ENCODE measurements at places on chromosomes 5 and 9.
A peak's percentile ranks its signal among the peaks of the same experiment; 100 is the strongest.

DNA sequence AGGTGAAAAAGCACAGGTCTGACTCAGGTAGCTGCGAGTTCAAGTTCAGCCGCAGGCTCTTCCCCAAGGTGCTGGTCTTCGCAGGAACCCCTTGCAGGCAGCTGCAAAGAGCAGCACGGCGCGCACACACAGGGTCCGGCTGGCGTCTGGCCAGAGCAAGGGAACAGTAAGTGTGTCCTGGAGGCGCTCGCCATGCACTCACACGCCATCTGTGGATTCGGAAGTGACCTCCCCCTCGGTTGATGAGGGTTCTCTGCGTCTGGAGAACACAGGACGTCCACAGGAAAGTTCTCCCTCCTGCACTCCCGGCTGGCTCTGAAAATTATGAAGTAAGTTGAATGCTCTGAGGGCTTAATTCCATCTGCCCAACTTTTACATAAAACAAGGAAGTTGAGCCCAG, 14.0 kb upstream of the EGFL7 start:
- peak; percentile 23 for DNase-seq

DNA sequence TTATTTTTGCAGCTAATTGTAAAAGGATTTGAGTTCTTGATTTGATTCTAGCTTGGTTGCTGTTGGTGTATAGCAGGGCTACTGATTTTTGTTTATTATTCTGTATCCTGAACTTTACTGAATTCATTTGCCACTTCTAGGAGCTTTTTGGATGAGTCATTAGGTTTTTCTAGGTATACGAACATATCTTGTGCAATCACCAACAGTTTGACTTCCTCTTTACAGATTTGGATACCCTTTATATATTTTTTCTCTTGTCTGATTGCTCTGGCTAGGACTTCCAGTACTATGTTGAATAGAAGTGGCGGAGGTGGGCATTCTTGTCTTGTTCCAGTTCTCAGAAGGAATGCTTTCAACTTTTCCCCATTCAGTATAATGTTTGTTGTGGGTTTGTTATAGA, 210.8 kb downstream of the FGF10 start:
- no peak for DNase-seq

DNA sequence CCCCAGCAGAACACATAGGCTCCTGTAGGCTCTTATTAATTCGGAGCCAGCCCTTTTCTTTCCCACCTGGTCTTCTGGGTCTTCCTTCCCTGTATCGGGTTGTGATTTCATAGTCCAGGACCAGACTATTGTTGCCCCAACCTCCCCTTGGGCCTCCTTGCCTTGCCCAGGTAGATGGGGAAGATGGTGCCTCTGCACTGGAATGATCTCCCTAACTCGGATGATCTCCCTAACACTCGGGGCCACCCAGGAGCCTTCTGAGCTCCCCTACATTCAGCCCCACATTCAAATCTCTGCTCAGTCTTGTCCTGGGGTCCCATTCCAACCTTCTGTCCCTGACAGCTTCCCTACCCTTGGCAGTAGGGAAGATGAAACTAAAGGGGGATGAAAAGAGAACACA, 2.7 kb upstream of the IRF1 start:
- DNase-seq: no peak

DNA sequence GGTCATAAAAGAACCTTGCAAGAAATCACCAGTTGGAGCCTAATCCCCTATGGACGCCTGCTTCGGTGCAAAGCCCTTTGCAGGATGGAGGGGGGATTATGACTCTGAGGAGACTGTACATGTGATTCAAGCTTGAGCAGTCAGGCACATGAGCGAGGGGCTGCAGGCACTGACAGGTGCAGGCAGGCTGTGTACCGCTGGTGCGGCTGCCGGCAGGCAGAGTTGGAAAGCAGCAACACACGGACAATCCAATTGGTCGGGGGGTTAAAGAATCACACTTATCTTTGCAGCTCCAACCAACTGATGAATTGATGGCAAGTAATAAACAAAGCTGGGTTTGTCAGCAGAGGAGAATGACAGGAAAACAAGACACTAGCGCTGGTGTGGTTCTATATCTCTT, 5.7 kb downstream of the WHRN start:
- peak; percentile 14 for DNase-seq

DNA sequence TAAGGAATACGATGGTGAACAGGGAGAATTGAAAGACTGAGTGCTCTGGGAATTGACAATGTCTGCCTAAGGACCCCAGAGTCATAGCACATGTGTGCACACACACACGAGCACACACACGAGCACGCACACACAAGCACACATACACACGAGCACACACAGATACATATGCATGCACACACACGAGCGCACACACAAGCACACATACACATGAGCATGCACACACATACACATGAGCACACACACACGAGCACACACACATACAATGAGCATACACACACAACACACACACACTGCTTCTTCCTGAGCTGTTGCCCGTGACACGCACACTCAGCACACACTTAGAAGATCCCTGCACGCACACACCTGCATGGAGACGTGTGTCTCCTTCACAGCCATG, 10.9 kb upstream of the UNC5A start:
- no peak for DNase-seq

GRCh38 chr5:158861366-158861765, 238.3 kb downstream of the EBF1 start:
- no peak for DNase-seq

GRCh38 chr5:84825606-84826005, 440.9 kb upstream of the EDIL3 start:
- DNase-seq: no peak

DNA sequence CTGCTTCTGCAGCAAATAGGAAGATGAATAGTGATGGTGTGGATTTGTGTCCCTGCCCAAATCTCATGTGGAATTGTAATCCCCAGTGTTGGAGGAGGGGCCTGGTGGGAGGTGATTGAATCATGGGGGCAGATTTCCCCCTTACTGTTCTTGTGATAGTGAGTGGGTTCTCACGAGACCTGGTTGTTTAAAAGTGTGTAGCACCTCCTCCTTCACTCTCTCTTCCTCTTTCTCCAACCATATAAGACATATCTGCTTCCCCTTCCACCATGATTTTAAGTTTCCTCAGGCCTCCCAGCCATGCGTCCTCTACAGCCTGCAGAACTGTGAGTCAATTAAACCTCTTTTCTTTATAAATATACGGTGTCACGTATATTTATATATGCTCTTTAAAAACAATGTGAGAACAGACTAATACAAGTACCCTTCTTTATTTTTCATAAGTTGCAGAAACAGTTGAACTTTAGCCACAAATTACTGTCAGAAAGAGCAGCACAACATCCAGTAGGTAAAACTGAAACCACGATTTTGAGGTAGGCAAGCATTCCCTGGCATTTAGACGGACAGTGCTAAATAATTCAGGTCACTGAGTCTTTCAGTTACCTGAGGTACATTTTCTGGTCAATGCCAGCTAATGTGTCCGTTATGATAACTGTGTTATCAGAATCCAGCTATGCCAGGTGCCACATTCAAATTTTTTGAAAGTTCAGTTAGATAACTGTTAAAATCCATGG, 79.3 kb upstream of the SPEF2 start:
- no peak for DNase-seq

DNA sequence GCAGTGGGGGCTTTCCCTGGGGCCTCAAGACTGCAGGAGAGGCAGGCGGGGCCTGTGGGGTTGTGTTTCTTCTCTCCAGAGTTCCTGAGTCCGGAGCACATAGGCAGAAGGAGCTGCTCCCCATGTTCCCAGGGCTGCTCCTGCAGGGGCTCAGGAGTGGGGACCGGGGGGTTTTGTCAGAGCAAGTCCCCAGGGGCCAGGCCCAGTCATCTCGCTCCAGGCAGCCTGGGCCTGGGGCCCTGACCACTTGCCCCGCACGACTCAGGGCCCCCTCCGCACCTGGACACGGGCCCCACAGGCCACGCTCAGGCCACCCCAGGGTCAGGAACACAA, 22.0 kb upstream of the SLC6A19 start:
- no peak for DNase-seq

- peak; percentile 26 for DNase-seq
Measured at GRCh38 chr9:129166623-129167557, 11.2 kb downstream of the IER5L start.

DNA sequence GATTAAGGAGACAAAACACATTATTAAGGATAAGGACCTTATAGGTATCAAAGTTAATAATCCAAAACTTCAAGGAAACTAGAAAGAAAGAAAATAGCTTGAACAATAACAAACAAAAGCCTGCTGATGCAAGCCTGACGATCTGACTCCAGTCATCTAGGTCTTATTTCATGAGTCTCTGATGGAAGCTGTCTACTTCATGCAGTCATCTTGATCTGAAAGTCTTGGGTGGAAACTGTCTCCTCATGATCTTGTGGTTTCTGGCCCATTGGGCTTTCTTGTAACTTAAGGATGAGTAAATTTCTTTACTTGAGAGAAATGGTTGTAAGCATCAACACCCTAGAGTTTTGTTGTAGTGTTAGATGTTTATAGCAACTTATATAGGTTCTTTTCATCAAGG, 20.6 kb upstream of the PSIP1 start:
- DNase-seq: no peak

GRCh38 chr5:141787376-141787775, 90.8 kb downstream of the PCDH1 start:
- DNase-seq: no peak

GRCh38 chr5:178160176-178160575, 6.5 kb upstream of the NHP2 start:
- no peak for DNase-seq

DNA sequence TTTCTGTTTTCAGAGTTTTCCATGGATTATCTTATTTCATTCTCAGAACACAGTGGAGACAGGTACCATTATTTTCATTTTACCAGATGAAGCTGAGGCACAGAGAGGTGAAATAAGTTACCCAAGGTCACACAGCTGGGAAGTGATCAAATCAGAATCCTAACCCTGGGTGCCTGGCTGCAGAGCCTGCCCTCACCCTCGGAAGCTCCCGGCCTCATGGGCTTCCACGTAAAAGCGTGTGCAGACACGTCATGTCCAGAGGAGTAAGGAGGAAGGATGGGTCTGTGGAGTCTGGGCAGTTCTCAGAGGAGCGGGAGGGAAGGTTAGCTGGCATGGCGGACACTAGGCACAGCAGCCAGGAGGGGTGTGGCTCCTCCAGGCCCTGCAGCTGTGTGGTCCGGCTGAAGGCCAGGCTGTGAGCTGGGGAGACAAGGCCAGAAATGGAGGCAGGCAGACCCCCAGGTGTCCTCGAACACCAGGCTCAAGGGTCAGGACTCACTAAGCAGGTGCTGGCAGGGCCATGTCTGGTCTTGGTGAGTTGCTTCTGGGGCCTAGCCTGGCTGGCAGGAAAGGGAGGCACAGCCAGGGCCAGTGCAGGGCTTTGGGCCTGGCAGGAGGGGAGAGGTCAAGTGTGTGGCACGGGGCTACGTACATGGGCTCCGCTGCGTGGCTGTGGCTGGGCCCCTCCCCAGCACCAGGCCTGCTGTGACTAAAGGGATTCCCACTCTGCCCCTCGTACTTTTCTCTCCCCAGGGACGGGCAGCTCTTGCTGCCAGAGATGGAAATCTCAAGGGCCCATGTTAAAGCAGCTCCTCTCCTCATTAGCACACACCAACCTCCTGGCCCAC, 5.6 kb downstream of the TBC1D9B start:
- DNase-seq: no peak

GRCh38 chr5:109877670-109878045, 187.9 kb downstream of the MAN2A1 start:
- no peak for DNase-seq

DNA sequence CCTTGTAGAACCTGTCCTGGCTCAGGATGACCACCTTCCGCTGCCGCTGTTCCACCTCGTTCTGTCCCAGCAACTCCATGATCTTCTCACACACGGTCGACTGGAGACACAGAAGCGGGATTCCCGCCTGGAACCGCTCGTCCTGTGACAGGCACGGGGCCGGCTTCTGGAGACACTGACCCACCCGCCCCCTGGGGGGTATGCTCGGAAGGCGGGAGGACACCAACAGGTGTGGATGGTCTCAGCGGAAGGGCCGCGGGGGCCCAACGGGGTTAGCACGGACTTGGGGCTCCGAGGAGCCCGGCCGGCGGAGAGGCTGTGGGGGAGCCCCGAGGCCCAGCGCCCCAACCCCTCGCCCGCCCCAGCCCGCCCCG, 530 bp downstream of the UCK1 start:
- no peak for DNase-seq

- DNase-seq: no peak
Measured at GRCh38 chr9:69599232-69599971, 72.8 kb downstream of the APBA1 start.

- DNase-seq: no peak
Measured at GRCh38 chr5:174616036-174616435, 108.3 kb upstream of the MSX2 start.

- DNase-seq: no peak
Measured at GRCh38 chr5:42828671-42829070, 17.0 kb upstream of the SELENOP start.

DNA sequence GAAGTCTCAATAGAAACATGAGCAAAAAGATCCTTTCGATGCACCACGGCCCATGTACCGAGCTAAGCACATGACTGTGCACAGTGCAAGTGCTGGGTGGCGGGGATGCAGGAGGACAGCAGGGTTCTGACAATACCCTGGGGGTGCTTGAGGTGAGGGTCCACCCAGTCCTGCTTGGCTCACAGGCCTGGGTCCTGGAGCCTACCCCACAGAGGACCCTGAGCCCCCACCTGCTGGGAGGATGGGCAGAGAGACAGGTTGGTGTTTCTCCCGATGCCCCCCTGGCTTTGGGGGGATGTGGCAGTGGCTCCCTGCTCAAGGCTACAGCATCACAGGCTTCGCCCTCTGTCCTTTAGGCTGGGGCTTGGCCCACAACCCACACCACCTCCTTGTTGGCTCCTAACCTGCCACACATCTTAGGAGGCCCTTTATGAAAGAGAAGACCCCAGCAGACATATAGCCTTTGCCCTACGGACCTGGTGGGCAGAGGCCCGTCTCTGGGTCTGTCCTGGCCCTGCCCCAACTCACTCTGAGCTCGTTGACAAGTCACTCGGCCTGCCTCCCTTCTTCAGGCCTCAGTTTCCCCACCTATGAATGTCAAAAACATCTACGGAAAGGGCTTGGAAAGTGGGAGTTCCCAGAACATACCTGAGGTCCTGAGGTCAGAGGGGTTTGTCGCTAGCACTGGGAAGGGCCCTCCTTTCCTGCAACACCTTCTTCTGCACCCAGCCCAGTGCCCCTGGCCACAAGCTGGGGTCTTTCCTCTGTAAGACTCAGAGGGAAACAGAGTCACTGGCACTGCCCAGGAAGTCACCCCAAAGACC, 50.3 kb downstream of the BARX1 start:
- DNase-seq: no peak

DNA sequence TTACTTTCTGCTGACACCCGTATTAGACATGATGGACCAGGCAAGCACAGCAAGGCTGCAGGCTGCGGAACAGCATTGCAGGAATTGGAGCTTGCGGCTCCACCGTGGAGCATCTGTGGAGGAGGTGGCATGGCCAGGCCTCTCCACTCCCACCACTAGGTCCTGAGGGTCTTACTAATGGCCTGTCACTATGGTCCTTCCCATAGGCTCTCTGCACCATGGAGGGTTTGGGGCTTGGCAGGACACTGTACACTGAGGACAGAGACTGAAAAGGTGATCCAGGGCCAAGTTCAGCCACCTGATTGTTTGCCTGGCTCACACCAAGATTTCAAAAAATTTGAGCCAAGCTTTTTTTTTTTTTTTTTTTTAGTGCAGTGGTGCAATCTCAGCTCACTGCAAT, 14.3 kb upstream of the ZBTB43 start:
- no peak for DNase-seq

- DNase-seq: no peak
Measured at GRCh38 chr9:72911816-72912215, 41.0 kb downstream of the ALDH1A1 start.

Data from substantia nigra (tissue), 51 donors.